Endothelial cell (in vitro differentiated cells): ENCODE measurements at places on chromosomes 5 and 9.
A peak's percentile ranks its signal among the peaks of the same experiment; 100 is the strongest.

GRCh38 chr5:138033907-138034306, 1.0 kb upstream of the FAM13B start:
- DNase-seq, result no peak

- DNase-seq, result no peak
Observed at GRCh38 chr9:136665111-136665703, 2.5 kb downstream of the EGFL7 start.

DNA sequence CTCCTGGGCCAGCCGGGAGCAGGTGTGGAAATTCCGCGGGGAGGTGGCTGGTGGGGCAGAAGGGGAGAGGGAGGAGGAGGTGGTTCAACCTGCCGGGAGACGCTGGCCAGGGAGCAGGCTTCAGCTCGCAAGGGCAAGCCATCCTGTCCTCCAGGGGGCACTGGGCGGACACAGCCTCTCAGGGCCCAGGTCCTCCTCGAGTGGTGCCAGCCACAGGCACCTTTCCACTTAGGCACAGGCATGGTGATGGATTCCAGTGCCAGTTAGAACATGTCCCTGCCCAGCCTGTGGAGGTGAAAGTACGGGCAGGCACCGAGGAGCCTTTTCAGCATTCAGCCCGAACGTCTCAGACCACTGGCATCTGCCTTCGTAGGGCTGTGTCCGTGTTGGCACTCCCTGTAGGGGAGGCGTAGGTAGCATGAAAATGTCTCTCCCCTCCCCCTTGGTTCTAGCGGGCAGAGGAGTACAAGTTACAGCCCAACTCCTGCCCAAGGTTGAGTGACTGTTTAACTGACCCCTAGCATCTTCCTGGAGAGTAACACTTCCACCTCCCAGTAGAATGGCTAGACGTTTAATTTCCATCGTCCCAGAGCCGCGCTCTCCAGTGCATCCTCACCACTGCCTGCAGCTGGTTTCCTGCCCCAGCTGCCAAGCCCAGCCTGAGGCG, 48.9 kb downstream of the DAB2IP start:
- peak; percentile 73 for DNase-seq

DNA sequence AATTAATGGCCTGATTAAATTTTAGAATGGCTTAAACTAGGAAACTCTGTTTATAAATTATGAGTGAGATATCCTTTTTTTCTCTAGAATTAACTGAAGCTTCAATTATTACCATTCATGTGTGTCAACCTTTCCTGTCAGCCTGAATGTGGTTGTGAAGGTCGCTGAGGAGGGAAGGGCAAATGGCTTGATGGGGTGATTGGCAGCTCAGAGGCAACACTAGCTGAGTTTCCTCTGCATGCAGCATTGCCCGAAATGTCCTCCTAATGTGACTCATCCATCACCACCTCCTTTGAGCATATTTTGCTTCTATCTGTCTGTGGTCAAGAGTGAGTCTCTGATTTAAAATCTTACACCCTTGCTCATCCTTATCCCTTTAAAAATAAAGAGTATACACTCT, 281.9 kb downstream of the TENT4A start:
- no peak for DNase-seq

- no peak for DNase-seq
Observed at GRCh38 chr9:120931231-120932085, 4.9 kb upstream of the TRAF1 start.

DNA sequence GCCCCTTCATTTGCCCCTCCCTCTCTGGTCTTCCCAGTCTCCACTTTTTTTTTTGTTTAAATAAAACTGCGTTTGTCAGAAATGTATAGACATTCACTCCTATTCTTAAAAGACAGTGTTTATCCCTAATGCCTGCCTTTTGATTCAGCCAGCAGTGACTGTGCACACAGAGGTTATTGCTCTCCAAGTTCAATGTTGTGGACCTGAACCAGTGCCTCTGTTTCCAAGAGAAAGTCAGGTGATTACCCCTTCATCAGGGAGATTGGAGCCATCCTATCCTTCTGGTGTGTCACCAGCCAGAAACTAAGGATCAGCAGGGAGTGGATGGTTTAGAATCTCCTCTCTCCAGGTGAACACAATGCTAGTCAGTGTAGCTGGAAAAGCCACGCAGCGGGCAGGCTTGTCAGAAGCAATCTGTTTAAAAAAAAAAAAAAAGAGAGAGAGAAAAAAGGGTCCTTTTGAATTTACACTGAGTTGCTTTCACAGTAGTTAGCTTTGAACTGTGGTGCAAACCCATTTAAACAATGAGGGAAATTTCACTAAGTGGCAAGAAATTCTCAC, 167.5 kb upstream of the DMRT1 start:
- no peak for DNase-seq

DNA sequence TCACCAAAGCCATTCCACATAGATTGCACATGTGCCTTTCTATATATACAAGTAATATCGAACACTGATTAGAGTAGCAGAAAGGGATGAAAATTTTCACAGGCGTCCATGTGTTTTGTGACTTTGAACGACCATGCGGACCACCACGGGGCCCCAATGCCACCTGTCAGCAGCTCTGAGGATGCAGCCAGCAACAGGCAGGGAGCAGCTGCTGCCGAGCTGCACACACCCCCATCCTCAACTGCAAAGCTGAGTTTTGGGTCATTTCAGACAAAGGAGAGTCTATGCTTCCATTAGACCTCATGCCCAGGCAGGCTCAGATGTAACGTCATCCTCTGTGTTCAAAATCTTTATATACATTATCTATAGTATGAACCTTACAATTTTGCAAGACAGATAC, 503.8 kb downstream of the IRX1 start:
- DNase-seq, result no peak

- no peak for DNase-seq
Observed at GRCh38 chr5:107809201-107810034, 138.7 kb upstream of the EFNA5 start.

DNA sequence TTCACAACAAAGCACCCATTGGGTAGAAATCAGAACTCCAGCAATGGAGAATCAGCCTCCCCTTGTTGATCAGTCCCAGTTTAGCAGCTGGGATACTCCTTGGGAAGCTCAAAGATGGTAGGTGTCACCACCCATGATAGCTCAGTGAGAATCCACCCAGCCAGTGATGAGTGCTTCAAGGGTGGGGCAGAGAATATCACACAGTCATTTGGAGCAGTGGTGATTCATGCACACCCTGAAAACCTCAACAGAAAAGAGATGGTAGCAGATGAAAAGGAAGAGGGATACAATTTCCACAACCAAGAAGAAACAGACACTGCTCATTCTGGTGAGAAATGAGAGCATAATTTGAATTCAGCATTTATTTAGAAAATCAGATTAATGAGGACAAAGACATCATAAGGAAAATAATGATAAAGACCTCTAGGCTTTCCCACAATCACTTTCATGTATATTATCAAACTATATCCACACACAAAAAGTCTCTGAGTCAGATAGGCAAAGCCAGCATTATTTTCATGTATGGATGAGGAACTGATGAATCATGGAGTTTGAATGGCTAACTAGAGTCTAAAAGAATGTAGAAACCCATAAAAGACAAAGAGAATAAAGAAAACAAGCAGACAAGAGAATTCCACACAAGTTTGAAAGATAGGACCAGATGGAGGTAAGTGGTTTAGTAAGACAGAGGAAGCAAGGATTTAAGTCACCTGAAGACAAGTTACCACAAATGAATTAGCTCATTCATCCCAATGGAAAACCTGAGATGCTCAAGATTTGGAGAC, 82.9 kb downstream of the FEM1C start:
- DNase-seq, result no peak

- DNase-seq, result no peak
Observed at GRCh38 chr5:118224546-118224945, 763.8 kb downstream of the DTWD2 start.

GRCh38 chr9:20042128-20042711, 253.4 kb upstream of the SLC24A2 start:
- DNase-seq, result no peak

DNA sequence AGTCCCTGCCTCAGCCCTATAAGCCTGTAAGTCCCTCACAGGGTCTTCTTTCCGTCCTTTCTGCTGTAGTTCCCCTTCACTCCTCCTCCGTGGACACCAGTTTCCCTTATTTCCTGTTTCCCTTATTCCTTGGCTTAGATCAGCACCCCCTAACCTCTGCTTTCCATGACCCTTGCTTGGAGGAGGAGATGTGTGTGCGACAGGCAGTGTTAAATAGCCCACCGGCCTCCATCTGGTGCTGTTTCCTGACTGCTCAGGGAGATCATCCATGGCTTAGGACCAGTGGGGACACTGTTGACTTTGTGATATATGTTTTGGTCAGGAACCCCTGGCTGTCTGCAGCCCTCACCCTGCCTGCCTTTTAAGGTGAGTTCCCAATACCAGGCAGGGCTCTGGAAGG, 34.1 kb upstream of the PSD2 start:
- DNase-seq, result no peak

GRCh38 chr9:71592400-71592799, 175.9 kb downstream of the CEMIP2 start:
- DNase-seq, result no peak

DNA sequence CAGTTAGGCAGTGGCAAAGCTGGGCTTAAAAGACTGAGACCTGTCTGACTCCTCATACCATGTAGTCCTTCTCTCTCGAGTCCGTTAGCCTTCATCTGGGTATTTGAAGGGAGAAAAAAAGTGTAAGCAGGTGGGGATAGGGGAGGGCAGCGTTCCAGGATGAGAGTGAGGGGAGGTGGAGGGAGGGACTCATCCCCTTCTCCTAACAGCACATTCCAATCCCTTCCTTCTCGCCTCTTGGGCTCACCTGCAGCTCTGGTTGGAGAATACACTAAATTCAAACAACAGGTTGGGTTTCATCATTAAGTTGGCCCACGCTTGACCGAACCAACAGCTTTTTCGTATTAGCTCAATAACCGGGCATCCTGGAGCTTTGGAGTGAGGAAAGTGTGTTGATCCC, 3.6 kb downstream of the NEURL1B start:
- no peak for DNase-seq

DNA sequence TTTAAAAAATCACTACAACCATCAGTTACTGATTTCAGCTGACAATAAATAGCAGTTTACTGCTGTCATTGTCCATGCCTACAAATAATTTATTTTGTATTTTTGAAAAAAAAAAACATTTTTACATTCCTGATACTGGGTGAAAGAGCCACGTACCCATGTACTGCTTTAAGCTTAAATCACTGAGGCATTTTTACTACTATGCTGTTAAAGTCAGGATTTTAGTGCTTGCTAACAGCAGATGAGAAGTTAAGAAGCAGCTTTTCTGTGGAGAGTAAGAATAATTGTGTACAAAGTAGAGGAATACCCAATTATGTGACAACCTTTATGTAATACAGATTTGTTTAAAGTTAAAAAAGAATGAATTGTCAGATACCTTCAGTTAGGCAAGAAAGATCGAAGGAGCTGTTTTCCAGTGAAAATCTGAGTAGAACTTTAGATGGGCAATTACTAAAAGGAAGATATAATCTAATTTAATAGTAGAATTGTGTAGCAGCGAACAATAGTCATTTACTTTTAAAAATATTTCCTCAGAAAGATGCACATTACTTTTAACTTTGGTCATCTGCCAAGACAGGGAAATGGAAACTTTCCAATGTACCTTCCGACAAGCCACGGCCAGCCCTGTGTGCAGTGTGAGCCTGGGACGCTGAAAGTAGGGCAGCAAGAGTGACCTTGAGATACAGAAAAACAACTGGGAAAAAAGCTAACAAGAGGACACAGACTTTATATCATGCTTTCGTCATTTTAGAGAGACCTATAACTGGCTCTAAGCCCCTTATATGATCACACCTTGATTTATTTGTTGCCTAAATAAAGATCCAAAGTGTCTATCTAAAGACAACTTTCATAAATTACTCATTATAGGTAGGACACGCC, 39.9 kb downstream of the RHOBTB3 start:
- DNase-seq, result no peak

- DNase-seq, result no peak
Observed at GRCh38 chr5:56850423-56850822, 35.1 kb downstream of the MAP3K1 start.

GRCh38 chr9:91395106-91395552, 28.5 kb downstream of the NFIL3 start:
- DNase-seq, result no peak

- DNase-seq, result no peak
Observed at GRCh38 chr5:132819468-132819867, 6.4 kb downstream of the SOWAHA start.

- no peak for DNase-seq
Observed at GRCh38 chr9:95225076-95225725, 92.3 kb downstream of the FANCC start.

GRCh38 chr9:106866243-106866642, 3.3 kb downstream of the ZNF462 start:
- no peak for DNase-seq

DNA sequence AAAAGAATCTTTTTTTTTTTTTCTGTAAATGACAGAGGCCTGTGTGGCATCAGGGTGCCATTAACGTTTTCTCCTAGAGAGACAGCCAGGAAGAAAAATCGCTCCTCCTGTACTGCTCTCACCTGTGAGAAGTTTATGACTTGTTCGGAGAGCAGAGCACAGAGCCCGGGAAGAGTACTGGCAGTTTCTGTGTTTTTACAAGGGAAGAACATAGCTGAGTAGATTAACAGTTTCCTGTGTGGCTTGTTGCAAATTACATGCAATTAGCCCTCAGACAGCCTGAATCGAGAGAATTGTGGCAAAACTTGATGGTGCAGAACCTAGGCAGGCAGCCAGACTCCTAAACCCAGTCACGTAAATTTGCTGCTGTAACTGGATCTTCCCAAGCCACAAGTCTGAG, 32.1 kb downstream of the PRKACG start:
- no peak for DNase-seq

GRCh38 chr9:137811283-137811870, 66.2 kb upstream of the CACNA1B start:
- no peak for DNase-seq

- DNase-seq, result no peak
Observed at GRCh38 chr5:36887532-36887931, 11.0 kb downstream of the NIPBL start.

DNA sequence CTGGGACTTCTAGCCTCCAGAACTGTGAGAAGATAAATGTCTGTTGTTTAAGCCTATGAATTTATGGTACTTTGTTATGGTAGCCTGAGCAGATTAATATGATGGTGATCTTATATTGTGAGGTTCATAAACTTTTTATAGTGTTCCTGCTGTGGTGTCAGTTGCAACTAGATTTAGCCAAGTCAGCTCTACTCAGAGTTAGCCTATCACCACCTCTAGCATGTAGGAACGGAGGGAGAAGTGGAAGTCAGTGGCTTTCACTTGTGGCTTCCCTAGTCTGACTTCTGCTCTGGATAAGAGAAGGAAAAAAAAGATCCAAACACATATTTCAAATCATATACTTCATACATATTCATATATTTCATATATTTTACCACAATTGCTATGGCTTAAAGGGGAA, 6.6 kb downstream of the POC5 start:
- no peak for DNase-seq

GRCh38 chr9:105670775-105671174, 8.5 kb downstream of the TAL2 start:
- DNase-seq, result no peak

GRCh38 chr5:104751969-104752368, 1189.4 kb upstream of the NUDT12 start:
- no peak for DNase-seq

- no peak for DNase-seq
Observed at GRCh38 chr5:163682234-163682633, 176.8 kb downstream of the MAT2B start.
